Endothelial cell of umbilical vein (primary cell): ENCODE measurements at places on chromosomes 2 and 18. TPM values are rescaled to one million over a fixed set of nuclear protein-coding genes. Genes with fewer than 3 reads are reported as not detected.

The GIGYF2 gene
- polyA plus RNA-seq = 22.5 and 22.9 TPM in 2 replicates

The CHMP1B gene
- polyA plus RNA-seq = 17.4 and 24.0 TPM in 2 replicates

The RAPGEF4 gene
- polyA plus RNA-seq = 5.7 and 7.2 TPM in 2 replicates

The UGT1A10 gene
- polyA plus RNA-seq = not detected in 2 replicates

The FER1L5 gene
- polyA plus RNA-seq = not detected in 2 replicates

The GPR39 gene
- polyA plus RNA-seq = 0.03 and 0.05 TPM in 2 replicates

DNA sequence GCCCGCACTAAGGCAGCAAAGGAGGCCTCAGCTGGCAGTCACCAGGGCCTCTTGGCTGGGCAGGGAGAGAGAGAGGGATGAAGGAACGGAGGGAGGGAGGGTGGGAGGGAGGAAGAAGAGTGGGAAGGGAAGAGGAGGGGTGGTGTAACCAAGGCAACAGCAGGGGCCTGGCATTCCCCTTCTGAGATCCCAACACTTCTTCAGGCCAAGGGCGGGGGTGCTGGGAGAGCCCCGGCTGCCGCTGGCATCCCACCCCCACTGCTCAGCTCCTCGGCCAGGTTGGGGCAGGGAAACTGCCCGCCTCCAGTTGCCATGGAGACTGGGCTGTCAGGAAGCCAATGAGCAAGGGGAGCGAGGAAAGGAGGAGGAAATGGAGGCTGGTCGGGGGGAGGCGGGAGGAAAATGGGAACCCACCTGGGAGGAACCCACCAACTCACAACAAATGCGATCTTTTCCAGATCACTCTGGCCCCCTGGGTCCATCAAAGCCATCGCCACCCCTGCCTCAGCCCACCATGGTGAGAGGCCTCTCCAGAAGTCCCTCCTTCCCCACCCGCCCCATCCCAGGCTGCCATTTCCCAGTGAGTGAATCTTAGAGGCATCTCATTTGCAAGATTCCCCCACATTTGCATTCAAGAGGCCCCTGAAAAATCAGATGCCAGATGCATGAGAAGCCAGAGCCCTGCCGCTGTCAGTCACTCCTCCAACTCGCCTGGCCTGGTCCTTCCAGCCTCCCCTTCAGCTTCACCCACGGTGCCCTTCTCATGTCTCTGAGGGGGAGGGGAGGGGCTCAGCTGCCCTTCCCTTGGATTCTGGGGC lies 12.4 kb downstream of the SH2D6 start:
- DNase-seq = no peak

- DNase-seq = no peak
Measured at GRCh38 chr2:221451862-221452788, 120.0 kb downstream of the EPHA4 start.

DNA sequence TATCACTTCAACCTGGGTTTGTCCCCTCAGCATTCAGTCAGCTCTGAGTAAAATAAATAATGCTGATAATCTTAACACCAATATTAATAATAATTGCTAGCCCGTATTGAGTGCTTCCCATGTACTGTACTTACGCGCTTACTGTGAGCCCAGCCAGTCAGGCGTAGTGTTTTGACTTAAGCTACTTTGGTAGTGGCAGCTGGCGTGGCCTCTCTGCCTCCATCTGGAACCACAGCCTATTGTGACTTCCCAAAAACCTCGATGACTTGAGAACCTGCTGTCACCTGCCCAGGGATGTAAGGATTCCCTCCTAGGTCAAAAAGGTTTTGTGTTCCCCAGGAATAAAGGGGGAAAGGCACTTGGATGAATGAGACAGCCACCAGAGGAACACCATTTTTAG lies 53.2 kb downstream of the SUMO1 start:
- DNase-seq = peak; percentile 9

DNA sequence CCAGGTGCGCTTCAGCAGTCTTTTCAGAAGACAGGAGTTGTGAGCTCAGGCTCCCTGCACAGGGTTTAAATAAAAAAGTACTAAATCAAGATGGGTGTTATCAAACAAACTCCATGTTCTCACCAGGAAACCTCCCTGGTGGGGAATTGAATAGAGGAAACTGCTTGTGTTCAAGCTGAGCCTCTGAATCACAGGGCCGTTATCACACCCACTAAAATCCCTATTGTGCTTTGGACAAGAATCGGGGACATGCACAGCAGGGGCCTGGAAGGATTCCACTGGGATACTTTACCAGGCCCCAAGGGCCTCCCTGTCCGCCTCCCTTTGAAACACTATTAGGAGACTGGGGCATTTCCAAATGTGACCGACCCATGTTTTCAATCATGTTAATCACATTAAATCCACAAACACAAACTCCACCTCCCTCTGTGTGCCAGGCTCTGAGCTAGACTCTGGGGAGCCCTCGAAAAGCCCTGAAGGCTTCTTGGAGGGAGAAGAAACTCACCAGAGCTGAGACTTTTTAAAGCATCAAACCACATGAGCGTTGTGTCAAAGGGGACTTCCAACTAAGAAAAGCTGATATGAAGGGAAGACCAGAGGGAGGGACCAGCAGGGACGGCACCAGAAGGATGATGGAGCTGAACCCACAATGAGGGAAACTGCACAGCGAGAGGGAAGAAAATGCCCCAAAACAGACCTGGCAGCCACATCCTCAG lies 458.7 kb upstream of the ID2 start:
- DNase-seq = no peak

DNA sequence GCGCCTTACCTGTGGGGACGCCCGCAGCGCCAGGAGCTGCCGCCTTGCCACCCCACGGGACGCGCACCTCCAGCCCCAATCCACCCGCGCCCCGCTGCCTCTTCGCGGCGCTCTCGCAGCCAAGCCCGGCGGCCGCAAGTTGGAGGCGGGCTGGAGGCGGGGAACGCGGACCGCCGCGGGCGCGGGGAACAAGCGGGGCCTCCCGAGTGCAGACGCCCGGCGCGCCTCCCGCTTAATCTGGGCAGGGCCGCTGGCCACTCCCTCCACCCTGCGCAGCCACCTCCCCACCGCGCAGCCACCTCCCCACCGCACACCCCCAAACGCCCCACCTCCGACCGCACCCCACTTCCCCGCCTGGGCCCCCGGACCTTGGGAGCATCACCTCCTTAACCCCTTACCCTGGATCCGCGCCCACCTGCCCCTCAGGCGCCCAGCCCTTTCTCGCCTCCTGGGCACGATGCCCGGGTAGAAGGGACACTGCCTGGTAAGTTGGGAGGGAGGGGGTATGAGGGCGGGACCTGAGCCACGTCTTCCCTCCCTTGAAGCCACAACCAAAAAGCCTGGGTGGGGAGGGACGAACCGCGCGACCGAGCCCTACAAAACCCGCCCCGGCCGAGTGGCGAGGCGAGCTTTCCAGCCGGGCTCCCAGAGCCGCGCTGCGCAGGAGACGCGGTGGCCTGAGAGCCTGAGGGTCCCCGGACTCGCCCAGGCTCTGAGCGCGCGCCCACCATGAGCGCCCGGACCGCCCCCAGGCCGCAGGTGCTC lies at the start of the genes COL4A3 and COL4A4:
Gene COL4A3 (plus strand): TSS at position 627 of the 765 bp plus-strand sequence. CDS start 103 bp downstream, at position 730.
Gene COL4A4 (minus strand): TSS at position 208 of the 765 bp plus-strand sequence. CDS start 16,722 bp downstream, outside the sequence.
- no peak for DNase-seq
